Immature natural killer cell (primary cell): ENCODE measurements at places on chromosomes 6 and 20. TPM values are rescaled to one million over a fixed set of nuclear protein-coding genes. Genes with fewer than 3 reads are reported as not detected.

DNA sequence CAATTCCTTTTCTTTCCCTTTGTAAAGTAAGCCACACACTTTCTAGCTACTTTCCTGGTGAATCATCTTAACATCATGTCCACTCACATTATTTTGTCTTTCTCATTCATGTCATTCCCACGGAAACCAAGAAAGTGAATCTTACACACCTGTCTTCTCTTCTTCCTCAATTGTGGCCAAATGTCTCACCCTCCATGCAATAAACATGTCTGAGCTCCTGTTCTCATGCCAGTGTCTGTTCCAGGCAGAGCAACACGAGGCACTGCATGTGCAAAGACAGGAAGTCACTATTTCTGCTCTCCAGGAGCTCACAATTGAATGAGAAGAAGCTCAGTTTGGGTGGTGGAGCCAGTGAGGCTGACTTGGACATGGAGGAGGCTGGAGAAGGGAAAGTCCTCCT is 29.0 kb upstream of the TMEM244 start:
- DNase-seq: no peak
- no peaks in the 10 kb centered on the region for H3K4me1 ChIP-seq
- H3K4me3 ChIP-seq: no peak overlapping the region
- peaks cover 2% of the 10 kb centered on the region for H3K27me3 ChIP-seq
- no peaks in the 10 kb centered on the region for H3K36me3 ChIP-seq

The MTG2 gene
- polyA plus RNA-seq: 15.3 TPM

DNA sequence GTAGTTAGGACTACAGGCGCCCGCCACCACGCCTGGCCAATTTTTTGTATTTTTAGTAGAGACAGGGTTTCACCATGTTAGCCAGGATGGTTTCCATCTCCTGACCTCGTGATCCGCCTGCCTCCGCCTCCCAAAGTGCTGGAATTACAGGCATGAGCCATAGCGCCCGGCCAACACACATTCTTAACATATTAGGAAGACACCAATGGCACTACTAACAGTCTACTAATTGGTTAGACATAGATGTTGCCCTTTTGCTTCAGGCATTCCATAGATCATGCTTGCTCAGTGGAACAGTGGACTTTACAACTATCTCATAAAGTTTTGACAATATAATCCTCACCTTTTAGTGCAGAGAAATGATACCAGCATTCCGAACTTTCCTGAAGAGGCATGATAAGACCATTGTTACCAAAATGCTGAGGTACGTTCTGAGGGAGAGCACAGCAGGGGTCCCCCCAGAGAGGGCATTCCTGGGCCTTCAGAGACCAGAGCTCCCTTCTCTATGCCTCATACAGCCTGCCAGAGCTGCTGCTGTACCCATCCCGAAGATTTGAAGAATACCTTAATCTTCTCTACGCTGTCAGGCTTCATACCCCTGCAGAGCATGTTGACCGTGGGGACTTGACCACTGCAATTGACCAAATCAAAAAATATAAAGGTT is 89.4 kb downstream of the ECT2L start:
- H3K4me1 ChIP-seq: no peaks in the 10 kb centered on the region
- H3K27me3 ChIP-seq: peaks cover 3% of the 10 kb centered on the region

DNA sequence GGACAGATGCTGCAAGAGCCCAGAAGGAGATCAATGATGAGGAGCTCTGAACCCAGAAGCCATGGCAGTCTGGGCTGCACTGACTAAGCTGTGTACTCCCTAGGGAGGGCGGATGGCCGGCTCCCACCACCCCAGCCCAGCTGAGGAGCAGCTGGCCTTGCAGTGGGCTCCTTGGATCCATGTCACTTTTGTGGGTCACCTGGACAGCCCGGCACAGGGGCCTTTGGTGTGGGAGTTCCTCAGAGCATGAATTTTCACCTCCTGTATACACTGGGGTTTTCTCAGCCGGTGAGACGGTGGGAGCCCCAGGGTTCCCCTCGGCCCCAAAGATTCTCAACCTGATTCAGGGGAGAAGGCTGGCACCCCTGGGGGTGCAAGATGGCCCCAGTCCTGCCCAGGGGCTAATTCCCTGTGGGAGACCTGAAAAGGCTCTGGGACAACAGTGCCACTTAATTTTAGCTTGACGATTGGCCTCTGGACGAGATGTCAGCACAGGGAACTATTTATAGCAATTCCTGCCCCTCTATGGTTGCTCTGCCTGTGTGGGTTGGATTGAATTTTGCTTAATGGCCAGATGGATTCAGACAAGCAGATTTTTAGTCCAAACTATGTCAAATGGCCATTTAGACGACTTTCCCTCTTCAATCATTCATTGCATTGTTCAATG is 121.6 kb upstream of the PMEPA1 start:
- H3K36me3 ChIP-seq: no peaks in the 10 kb centered on the region
- H3K27ac ChIP-seq: no peak overlapping the region
- DNase-seq: no peak
- H3K27me3 ChIP-seq: no peaks in the 10 kb centered on the region

DNA sequence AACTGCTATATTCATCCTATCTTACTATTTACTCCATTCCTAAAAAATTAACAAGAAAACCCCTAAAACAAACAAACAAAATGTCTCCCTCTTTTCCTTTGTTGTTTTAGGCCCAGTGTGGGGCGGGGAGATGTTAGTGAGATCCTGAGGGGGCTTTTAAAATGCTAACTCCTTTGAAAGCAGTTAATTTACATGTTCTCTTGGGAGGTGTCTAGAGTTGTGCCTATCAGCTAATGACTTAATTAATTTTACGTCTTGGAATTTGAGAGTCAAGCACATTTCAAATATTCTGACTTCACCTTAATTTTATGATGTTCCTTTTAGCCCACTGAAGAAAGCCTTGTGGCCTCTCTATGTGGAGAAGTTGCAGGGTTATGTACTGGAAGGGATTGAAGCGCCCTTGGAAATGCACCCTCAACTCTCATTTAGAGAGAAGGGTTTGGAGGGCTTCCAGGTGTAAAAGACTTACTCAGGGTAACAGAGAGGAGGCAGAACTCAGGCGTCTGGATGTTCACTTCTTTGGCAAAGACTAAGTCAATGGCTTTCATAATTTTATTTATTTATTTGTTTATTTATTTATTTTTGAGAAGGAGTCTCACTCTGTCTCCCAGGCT is 4.9 kb downstream of the SASH1 start:
- H3K4me3 ChIP-seq: no peak overlapping the region
- H3K27ac ChIP-seq: no peak overlapping the region
- no peaks in the 10 kb centered on the region for H3K36me3 ChIP-seq
- H3K27me3 ChIP-seq: peaks cover 12% of the 10 kb centered on the region
- DNase-seq: no peak

DNA sequence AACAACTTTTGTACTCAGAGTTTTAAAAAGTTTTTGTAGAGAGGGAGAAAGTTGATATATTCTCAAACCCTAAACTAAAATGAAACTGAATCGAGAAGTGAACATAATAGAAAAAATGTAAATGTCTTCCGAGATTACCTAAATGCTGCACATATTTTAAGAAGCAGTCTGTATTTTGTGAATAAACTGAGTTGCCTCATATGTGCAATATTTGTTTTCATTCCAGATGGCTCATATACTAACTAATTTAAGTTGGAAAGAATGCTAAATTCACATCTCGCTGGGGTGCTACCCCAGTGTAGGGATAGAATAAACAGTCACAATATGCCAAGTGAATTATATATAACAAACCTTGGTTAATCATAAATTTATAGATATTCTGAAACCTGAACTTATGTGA is 285.9 kb upstream of the THEMIS start:
- no peak for DNase-seq
- H3K27me3 ChIP-seq: no peaks in the 10 kb centered on the region
- H3K4me3 ChIP-seq: no peak overlapping the region
- H3K36me3 ChIP-seq: no peaks in the 10 kb centered on the region
